ENCODE measurements at places on chromosomes 6 and 20. TPM values are rescaled to one million over a fixed set of nuclear protein-coding genes. Genes with fewer than 3 reads are reported as not detected.

Gene ALDH8A1
- 0.66 TPM for total RNA-seq

Gene ZC2HC1B
- total RNA-seq = not detected

Gene ANKRD6
- 16.9 TPM for total RNA-seq

Gene ABHD16B
- not detected for total RNA-seq

Gene RAB22A
- 9.1 TPM for total RNA-seq

Gene CLPSL1
- total RNA-seq = 11.9 TPM

Gene OR2B6
- not detected for total RNA-seq

Gene ID4
- total RNA-seq = 72.5 TPM

Gene MCHR2
- not detected for total RNA-seq

DNA sequence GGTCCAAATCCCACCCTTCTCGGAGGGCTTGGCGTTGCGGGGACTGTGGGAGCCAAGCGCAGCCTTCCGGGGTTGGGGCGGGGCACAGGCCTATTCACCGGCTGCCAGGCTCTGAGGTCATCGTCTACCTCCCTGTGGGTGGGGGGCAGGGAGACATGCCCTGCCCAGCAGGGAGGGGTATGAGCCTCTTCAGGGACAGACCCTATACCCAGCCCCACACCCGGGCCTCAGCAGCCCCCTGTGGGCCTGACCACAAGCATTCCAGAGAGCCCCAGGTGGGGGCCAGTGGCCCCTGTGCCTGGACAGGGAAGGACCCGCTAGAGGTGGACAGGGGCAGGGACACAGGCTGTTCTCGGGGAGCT lies 11.6 kb downstream of the LAMA5 start:
- DNase-seq = peak; percentile 70

- DNase-seq = peak; percentile 31
These were observed 192.3 kb upstream of the THBS2 start for GRCh38 chr6:169445661-169446581.

GRCh38 chr6:136280032-136280609 lies 9.5 kb downstream of the BCLAF1 start:
- no peak for DNase-seq

- no peak for DNase-seq
These were observed 109.2 kb upstream of the NXT1 start for GRCh38 chr20:23241416-23241815.

- no peak for DNase-seq
These were observed 254.3 kb upstream of the FOXQ1 start for GRCh38 chr6:1057490-1058135.

GRCh38 chr6:116424001-116424400 lies 37.2 kb upstream of the CALHM6 start:
- DNase-seq = no peak

GRCh38 chr6:32785781-32786533 lies 22.6 kb upstream of the HLA-DQB2 start:
- no peak for DNase-seq

GRCh38 chr6:139376017-139376330 lies 1.5 kb upstream of the CITED2 start:
- DNase-seq = peak; percentile 55

GRCh38 chr6:32393665-32394420 lies 13.1 kb downstream of the BTNL2 start:
- no peak for DNase-seq

- no peak for DNase-seq
These were observed 41.5 kb downstream of the SENP6 start for GRCh38 chr6:75643173-75643572.

DNA sequence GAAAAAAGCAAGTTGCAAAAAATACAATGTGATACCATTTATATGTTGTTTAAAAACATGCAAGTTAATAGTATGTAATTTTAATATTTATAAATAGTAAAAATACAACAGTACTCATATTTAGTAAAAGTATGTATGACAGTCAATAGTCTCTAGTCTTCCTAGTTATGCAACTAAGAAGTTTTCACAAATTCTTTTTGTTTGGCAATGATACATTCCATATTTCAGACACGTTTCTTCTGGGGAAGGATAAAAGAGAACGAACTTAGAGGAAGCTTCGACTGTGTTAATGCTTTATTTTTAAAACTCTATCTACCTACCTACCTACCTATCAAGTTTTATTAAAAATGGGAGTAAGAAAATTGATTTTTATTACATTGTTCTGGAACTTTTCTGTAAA lies 77.7 kb downstream of the UBE3D start:
- no peak for DNase-seq

DNA sequence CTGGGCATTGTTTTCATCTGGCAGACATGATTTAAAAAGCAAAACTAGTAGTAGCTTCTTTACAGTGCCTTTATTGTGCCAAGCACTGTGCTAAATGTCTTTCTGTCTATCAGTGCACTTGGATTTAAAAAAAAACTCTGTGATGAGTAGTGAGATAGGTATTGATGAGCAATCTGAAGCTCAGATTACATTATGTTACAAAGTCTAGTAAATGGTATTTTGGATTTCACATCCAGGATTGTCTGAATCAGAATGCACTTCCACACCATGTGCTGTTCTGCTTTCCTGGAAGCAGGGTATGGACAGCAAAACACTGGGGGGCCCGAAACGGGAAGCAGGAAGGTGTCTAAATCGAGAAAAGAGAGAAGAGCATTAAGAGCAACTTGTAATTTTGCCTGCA lies 103.4 kb upstream of the CCN2 start:
- DNase-seq = no peak

DNA sequence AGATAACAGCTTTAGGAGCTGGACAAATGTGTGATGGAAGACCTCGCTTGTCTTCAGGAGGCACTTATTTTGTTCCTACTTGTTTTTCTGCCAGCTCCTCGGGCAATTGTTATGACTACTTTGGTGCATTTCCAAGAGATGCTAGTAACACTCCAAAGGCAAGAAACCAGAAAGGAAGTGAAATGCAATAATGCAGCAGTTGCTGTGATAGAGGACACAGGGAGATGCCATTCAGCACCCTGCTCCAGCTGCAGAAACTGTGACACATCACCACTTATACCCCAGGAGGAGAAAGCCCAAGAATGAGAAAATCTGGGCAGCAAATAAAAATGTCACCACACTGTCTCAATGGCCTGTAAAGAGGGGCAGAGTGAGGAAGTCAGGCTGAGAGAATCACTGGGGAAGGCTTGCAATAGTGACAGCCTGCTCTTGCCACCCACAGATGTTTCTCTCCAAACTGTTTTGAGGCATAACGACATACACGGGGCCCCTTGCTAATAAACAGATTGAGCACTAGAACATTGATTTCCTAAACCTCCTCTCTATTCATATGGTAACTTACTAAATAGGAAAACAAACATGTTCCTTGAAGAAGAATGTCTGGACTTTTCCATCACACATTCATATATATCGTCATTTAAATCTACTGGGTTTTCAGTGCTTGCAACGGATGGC lies 231.0 kb upstream of the PRND start:
- DNase-seq = no peak
